ENCODE measurements at places on chromosomes 3 and 15.

DNA sequence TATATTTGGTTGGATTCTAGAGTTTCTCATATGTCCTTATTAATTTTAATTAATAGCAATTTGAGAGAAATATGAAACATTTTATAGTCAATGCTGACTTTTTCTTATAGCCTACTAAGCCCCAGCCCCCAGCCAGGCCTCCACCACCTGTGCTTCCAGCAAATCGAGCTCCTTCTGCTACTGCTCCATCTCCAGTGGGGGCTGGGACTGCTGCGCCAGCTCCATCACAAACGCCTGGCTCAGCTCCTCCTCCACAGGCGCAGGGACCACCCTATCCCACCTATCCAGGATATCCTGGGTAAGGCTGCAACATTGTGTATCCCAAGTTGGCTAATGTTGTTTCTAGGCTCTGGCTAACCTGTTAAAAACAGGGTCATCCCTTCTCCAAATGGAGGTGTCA is 66.7 kb downstream of the PDCD6IP start:
- DNase-seq: no peak

DNA sequence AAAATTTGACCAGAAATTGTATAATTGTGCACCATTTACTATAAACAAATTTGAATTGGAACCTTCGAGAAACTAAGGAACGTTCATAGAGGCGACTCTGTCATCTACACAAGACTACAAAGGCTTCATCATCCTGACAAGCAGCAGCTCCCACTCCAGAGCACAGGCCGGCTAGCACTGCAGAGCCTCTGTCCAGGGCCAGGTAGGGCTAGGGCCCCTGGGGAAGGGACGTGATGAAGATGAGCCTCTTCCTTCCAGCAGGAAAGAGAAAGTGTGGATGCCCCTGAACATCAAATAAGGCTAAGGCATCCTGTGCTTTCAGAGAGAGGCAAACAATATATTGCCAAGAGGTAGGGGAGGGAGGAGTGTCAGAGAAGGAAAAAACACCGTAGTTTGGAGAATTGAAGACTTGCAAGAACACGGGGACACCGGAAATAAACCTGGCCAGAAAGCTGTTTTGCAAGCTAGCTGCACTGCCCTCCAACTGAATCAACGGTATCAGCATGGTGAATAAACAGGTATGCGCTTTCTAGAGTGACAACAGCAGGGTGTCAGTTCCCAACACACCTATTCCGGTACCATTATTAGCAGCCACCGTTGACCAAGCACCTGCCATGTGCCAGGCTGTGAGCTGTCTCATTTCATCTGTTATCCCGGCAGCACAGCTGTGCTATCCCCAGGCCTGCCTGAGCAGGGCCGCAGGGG is 12.4 kb downstream of the XXYLT1 start:
- no peak for DNase-seq

GRCh38 chr15:54298396-54298795 is 320.2 kb downstream of the UNC13C start:
- DNase-seq: no peak

- no peak for DNase-seq
These were observed 573.7 kb downstream of the TBL1XR1 start for GRCh38 chr3:176623468-176624150.

GRCh38 chr3:186400662-186401061 is 38.6 kb upstream of the DGKG start:
- no peak for DNase-seq

GRCh38 chr3:101532783-101533602 is 20.0 kb upstream of the SENP7 start:
- no peak for DNase-seq

- DNase-seq: no peak
These were observed 359.2 kb upstream of the THRB start for GRCh38 chr3:24853685-24854490.

DNA sequence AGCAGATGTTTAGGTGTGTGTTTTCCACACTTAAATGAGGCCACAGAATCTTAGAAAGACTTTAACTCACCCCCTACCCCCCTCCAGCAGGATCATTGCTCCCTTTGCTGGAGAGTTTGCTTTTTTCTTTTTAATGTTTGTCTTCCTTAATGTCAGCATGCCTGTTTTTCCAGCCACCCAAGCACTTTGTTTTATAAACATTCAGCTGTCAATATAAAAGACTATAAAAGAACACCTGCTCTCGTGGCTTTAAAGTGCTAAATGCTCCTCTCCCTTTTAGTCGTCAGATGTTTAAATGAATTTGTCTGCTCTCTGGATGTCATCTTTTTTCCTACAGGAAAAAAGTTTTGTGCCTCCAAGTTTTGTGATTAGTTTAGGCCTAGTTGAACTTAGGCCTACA is 61.7 kb downstream of the SIDT1 start:
- DNase-seq: no peak

DNA sequence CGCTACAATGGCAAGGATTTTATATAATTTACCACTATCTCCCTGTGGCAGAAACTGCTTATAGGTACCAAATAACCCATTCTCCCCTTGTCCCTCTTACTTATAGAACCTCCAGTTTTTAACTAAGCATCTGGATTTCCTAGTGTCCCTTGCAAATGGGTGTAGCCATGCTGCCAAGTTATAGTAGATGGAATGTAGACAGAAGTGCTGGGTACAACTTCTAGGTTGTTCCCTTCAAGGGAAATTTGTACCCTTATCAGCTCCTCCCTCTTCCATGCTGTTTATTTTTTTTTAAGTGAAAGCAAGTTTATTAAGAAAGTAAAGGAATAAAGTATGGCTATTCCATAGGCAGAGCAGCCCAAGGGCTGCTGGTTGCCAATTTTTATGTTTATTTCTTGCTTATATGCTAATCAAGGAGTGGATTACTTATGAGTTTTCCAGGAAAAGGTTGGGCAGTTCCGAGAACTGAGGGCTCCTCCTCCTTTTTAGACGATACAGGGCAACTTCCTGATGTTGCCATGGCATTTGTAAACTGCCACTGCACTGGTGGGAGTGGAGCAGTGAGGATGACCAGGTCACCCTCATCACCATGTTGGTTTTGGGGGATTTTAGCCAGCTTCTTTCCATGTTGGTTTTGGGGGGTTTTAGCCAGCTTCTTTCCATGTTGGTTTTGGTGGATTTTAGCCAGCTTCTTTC is 40.1 kb upstream of the TM4SF19 start:
- DNase-seq: no peak

DNA sequence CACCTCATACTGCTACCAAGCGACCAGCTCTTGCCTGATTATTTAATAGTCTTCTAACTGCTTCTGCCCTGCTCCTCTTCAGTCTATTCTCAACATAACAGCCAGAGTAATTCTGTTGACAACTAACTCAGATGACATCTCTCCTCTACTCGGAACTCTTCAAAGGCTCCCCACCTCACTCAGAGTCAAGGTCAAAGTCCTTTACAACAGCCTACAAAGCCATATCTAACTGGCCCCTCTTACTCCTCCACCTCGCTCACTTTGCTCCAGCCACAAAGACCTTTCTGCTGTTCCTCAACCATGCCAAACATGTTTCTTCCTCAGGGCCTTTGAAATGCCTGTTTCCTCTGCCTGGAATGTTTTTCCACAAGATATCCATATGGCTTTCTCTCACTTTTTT is 43.6 kb downstream of the PIK3R4 start:
- no peak for DNase-seq

GRCh38 chr3:39142067-39142466 is 11.3 kb downstream of the CSRNP1 start:
- DNase-seq: no peak

DNA sequence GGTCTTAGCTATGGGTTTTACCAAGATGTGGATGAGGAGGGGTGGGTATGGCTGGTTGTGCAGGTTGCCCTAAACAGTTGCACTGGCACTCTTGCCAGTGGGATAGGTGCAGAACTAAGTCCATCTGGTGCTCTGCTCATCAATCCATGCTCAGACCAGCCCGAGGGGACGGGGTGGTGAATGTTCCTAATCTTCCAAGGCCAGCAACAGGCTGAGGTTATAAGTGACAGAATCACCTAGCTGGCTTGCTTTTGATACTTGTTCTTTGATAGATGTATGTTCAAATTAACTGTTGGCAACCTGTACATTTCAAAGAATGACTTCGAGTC is 53.5 kb upstream of the CCR2 start:
- DNase-seq: no peak

- DNase-seq: no peak
These were observed 165.6 kb downstream of the GMNC start for GRCh38 chr3:190696777-190697501.

DNA sequence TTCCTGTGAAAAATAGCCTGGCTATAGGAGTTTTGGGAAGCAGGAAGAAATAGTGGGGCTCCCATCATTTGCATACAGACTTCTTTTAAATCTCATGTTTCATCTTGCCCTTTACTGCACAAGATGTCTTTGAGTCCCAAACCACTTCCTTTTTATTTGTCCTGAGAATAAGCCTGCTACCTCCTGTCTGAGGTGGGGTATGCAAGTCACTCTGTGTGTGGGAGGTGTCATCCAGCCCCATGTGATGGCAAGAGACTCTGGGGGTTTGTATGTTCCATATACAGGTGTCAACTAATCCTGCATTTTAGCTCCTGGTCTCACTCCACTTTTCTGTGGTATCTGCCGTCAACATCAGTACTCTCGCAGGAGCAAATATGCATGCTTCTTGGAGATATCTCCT is 102.0 kb downstream of the OTOL1 start:
- no peak for DNase-seq

- no peak for DNase-seq
These were observed 287.2 kb downstream of the SHQ1 start for GRCh38 chr3:72560846-72561675.

DNA sequence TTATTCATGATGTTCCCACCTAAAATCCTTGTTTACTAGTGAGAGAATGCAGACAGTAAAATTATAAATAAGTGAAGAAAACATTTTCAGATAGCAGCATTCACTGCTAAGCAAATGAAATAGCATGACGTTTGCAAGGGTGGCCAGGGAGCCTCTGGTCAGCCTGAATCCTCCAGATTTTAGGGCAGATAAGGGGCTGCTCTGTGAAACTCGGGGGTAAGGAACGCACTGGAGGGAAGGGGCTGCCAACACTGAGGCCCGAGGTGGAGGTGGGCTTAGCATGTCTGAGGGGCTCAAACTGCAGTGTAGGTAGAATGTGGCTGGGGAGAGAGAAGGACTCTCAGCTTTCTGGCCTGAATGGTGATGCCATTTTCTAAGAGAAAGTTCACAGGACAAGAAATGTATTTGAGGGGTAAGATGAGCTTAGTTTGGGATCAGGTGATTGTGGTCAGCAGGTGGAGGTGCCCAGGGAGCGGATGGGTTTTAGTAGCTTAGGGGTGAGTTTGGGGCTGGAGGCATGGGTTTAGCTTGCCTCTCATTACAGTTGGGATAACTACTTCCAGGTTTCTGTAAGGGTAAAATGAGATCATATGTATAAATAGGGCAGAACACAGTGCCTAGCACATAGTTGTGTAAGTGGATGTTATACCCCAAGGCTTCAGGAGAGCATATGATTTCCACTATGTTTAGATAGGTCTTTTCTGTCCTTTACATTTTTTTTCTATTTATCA is 20.5 kb downstream of the GPR171 start:
- no peak for DNase-seq

DNA sequence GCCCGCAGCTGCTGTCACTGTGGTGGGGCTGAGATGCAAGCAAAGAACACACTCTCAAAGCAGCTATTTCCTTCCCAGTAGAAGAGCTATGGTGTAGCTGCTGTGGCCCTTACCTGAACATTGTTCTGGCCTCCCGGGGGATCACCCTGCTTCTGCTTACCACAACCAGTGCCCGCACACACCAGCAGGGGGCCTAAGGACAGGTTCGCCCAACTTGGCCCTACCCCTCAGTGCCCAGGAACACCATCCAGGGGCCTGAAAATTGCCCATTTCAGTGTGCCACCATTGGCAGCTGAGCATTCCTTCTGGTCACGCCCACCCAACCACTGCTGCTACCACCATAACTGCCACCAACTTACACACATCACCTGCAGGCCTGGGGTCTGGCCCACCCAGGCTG is 113.0 kb downstream of the TP63 start:
- no peak for DNase-seq

Measured in activated CD8-positive, alpha-beta memory T cell treated with anti-CD3 and anti-CD28 coated beads for 1 hour (primary cell).